NCI-H2029 treated with DMSO at 0.1 percent for 48 hours (cell line): ENCODE measurements at places on chromosomes 2 and 18.

GRCh38 chr2:191866675-191867506, 20.0 kb upstream of the CAVIN2 start:
- no peak for DNase-seq

- no peak for DNase-seq
Measured at GRCh38 chr2:189273734-189274133, 94.2 kb upstream of the COL5A2 start.

DNA sequence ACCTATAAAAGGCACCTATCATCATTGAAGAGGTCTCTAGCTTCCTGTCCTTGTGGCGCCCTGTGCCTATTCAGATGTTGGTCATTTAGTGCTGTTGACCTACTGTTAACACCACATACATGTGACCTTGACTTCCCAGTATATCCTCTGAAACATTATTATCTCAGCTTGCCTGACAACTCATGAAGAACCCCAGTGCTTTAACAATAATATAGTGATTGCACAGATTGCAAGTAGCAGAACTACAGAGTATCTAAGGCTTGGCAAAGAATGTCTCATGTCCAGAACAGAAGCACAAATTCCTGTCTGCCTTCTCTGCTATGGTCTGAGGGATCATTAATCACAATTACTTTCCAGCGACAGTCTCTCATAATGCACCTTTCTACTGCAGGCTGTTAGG, 165.3 kb downstream of the LCLAT1 start:
- no peak for DNase-seq

DNA sequence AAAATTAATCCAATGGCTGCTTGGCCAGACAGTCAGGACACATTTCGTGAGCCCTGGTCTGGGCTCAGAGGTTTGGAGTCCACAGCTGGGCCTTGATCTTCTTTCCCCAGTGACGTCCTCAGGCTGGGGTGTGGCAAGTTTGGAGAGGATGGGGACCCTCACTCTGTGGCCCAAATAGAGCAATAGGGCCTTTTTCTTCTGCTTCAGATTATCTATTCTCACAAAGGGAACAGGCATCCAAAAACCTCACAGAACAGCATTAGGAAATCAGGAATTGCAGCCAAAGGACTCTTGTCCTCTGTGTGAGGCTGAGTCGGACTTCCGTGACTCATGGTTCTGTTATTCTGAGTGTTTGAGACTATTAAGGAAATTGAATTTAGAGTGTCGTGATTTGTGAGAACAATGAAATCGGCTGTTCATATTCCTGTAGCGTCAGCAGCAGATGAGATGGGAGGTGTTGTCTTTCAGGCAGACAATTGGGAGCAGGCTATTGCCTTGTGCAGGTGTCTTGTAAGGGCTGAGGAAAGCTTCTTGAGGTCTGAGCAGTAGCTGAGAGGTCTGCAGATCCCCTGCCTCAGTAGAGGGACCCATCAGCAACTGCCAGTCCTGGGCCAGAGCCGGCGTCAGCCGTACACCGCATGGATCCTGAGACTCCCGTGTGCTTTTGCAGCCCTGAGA, 113.8 kb downstream of the SH3RF3 start:
- DNase-seq, result no peak

DNA sequence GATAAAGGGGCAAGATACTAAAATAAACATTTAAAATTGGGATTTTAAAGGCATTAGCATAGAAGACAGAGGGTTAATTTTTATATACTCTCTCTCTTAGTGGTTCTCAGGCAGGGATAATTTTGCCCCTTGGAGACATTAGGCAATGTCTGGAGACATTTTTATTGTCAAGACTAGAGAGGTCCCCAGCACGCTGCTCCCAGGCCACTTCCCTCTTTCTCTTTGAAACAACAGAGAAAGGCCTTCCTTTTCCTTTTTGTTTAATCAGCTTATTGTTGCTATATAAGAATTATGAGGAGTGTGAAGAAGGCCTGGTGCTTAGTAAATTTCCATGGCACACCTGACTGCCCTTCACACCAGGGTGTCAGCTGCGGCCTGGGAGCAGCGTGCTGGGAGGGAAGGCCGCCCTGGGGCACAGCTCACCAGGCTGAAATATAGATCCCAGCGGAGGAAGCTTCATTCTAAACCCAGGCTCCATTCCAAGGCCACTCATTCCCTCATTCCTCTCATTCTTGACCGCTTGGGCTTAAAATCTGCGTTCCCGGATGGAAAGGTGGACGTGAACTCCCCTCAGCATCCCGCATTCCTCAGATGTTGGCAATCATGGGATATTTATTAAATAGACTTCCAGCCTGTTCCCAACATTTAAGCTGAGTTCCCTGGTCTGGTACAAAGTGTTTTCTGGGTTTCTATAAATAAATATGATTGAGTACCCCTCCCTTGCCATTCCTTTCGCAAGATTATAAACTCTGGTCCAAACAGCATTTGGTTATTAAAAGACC, 22.5 kb downstream of the SLC14A2 start:
- DNase-seq, result no peak

DNA sequence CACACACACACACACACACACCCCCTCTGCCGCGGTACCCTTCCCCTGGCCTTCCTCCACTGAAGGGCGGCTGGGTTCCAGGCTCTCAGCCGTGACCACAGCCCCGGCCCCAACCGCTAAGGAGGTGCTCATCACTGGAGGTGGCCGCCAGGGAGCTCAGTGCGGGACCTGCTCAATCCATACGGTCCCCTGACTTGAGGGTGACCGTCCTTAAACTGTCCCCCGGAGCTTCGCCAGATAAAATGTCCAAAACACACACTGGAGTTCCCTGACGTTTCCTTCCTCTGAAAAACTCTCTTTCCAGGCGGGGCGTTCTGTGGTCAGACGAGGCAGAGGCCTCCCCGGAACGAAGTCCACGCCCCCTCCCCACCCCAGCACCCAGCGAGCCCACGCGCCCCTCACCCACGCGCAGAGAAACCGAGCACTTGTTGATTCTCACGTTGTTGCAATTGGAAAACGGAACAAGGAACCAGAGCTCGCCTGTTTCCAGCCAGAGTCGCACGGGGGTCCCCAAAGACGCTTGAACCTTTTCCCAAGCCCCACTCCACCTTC, 1.4 kb downstream of the MBP start:
- DNase-seq, result no peak

DNA sequence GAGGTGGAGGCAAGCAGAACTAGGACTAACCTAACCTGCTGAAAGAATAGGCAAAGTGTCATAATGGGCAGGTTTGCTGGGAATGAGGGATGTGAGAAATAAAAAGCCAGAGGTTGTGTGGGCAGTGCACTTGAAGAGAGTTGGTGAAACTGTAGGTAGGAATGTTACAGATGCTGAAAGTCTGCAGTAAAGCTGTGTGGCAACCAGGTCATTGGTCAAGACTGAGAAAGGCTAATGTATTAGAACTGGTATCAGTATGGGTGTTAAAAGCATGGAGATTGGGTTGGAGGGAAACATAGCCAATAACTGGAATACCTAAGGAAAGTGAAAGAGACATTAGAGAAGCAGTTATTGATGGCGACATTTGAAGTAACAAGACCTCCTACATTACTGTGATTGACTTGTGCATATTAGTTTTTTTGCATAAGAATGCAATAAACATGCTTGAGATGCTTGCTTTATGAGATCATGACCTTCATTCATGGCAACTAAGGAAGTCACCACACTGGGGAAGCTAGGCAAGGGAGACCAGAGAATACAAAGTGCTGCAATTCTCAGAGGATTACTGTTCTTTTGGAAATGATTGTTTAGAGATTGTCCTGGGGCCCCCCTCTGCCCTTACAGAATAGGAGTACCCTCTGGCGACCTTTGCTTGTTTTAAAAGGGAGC, 11.8 kb downstream of the GULP1 start:
- no peak for DNase-seq

DNA sequence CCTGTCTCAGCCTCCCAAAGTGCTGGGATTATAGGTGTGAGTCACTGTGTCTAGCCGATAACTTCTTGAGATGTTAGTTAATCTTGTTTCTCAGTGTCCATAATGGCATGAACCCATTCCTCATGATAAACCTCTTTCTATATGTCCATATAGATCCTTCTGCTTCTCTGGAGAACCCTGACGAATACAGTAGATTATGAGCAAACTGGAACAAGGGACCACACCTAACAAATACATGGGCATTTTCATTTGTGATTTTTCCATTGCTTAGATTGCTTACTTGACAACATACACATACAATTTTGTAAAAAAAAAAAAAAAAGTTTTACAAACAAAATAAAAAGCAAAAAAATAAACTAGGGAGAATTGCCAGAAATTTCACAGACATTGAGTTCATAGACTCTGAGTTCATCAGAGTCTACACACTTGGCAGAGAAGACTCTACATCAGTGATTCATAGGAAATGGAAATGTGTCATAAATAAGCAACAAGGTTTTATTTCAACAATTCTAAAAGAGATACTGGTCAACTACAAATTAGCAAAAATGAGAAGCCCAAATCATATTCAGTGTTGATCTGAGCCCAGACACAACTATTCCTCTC, 96.7 kb downstream of the GALR1 start:
- no peak for DNase-seq

DNA sequence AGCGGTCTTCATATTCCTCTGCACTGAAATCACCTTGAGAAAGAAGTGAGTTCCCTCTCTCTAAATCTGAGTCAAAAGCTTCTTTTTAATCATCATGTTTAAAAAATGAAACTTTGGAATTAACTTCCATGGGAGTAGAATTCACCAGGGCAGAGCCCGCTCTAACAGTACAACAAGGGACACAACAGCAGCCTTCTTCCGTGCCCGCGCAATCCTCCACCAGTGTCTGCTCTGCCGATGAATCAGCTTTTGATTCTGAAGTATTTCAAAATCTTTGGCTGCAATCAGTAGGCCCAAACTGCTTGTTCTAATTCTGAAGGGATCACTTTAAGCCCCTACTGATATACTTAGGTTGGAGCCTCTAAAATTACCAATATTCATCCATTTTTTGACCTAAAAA, 76.9 kb downstream of the USP40 start:
- no peak for DNase-seq

- DNase-seq, result no peak
Measured at GRCh38 chr2:229376866-229377265, 105.8 kb upstream of the PID1 start.

DNA sequence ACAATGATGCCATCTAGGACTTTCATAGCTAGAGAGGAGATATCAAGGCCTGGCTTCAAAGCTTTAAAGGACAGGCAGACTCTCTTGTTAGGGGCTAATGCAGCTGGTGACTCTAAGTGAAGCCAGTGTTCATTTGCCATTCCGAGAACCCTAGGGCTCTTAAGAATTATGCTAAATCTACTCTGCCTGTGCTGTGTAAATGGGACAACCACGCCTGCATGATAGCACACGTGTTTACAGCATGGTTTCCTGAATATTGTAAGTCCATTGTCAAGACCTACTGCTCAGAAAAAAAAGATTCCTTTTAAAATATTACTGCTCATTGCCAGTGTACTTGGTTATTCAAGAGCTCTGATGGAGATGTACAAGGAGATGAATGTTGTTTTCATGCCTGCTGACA, 188.4 kb downstream of the SEPTIN10 start:
- no peak for DNase-seq

GRCh38 chr2:231929961-231930592, 3.9 kb upstream of the NPPC start:
- no peak for DNase-seq

DNA sequence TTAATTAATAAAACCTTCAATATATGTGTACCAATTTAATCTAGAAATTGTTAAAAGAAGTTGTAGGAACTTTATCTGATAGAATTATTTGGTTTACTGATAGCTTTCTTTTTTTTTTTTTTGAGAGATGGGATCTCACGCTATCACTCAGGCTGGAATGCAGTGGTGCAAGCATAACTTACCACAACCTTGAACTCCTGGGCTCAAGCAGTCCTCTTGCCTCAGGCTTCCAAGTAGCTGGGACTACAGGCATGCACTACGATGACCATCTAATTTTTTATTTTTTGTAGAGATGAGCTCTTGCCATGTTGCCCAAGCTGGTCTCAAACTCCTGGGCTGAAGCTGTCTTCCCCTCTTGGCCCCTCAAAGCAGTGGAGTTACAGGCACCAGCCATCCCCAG, 66.8 kb downstream of the CCDC138 start:
- no peak for DNase-seq

GRCh38 chr2:76928026-76928425, 594.1 kb downstream of the LRRTM4 start:
- DNase-seq, result no peak

DNA sequence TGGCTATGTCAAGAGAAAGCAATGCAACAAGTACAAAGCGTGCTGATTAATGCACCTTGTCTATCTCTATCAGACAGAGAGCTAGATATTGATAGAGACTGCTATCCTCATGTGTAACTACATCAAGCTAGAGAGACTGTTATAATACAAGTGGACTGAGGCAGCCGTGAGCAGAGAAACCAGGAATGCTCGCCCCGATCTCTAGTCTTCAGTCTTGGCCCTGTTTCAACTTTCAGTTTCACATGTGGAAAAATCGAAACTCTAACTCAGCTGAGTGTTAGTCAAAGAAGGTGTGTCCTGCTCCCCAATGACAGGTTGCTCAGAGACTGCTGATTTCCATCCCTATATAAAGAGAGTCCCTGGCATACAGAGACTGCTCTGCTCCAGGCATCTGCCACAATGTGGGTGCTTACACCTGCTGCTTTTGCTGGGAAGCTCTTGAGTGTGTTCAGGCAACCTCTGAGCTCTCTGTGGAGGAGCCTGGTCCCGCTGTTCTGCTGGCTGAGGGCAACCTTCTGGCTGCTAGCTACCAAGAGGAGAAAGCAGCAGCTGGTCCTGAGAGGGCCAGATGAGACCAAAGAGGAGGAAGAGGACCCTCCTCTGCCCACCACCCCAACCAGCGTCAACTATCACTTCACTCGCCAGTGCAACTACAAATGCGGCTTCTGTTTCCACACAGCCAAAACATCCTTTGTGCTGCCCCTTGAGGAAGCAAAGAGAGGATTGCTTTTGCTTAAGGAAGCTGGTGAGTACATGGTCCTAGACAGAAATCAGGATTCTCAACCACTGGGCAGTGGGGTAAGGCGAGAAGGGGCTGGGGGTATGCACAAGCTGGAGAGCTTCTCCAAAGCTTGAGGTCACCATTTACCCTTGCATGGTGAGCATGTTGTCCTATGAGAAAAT, at the start of gene RSAD2:
Gene RSAD2, plus strand, starts transcription at position 376 of the 903 bp plus-strand sequence. Its CDS starts 24 bp downstream, at position 400.
- peak; percentile 75 for DNase-seq
